Right atrium auricular region (tissue), 2 donors: ENCODE measurements at places on chromosomes 4 and X. TPM values are rescaled to one million over a fixed set of nuclear protein-coding genes. Genes with fewer than 3 reads are reported as not detected.

DNA sequence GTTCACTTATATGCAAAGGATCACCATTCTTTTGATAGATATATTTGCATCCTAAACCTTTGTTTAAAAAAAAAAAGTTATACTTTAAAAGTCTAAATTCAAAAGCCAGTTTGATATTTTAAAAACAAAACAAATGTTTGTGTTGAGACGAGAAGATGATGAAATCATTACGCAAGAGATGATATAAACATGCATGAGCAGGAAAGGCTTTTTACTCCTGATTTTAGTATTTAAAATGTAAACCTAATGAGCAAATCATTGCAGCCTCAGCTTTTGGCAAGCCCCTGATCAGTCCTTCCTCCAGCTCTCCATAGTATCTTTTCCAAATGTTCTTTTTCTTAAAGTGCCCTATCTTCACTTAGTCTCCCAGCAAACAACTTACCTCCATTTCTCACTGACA is 115.6 kb downstream of the ARAP2 start:
- no peaks in the 10 kb centered on the region for H3K36me3 ChIP-seq
- no peak overlapping the region for H3K27ac ChIP-seq
- H3K4me1 ChIP-seq: no peaks in the 10 kb centered on the region
- no peak for DNase-seq
- H3K27me3 ChIP-seq: no peaks in the 10 kb centered on the region

DNA sequence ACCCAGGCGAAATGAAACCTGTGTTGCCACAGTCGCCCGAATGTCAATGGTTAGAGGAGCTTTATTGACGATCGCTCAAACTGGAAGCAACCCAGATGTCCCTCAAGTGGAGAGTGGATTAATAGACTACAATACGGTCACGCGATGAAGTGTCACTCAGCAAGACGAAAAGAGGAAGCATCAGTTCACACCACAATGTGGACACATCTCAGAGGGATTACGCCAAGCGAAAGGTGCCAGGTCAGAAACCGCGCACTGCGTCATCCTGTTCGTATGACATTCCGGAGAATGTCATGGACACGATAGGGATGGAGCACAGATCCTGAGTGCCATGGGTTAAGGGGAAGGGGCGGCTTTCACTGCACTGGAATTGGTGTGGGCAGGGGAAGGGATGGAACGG is 111.7 kb downstream of the HMX1 start:
- no peaks in the 10 kb centered on the region for H3K36me3 ChIP-seq
- H3K4me3 ChIP-seq: no peak overlapping the region
- no peak overlapping the region for H3K27ac ChIP-seq

DNA sequence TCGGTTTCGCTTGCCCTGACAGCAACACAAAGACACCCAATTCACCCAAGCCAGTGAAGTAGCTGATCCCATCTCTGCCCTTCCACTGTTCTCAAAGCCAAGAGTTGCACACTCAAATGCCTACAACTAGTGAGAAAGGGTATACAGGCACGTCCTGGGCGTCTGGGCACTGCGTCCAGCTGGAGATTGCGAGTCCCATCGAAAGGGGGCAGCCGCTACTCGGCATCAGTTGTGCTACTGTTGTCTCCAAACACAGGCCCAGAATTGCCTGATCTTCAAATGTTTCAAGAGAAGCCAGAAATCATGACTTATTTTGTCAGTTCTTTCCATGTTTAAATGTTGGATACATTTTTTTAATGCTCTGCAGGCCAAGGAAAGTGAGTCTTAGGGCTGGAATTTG is 487.8 kb downstream of the BCOR start:
- DNase-seq: no peak
- H3K36me3 ChIP-seq: no peaks in the 10 kb centered on the region
- no peak overlapping the region for H3K4me3 ChIP-seq
- H3K27me3 ChIP-seq: no peaks in the 10 kb centered on the region

DNA sequence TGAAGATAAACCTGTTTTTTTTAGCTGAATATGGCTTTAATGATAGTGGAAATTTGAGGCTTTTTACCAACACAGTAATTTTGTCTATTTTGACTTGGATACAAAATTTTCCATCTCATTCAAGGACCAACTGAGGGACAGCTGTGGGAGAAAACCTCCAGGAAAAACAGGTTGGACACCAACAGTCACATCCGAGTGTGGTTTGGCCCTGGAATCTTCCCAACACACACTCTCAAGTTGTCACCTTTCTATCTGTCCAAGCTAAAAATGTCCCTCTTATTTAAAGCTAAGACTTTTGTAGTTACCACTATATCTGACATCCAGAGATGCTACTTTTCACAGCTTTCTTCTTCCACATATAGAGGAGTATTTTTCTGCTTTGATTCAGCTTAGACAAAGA is 404.9 kb downstream of the PCDH7 start:
- H3K4me1 ChIP-seq: no peaks in the 10 kb centered on the region
- DNase-seq: no peak
- no peak overlapping the region for H3K4me3 ChIP-seq
- H3K36me3 ChIP-seq: no peaks in the 10 kb centered on the region
- H3K27me3 ChIP-seq: no peaks in the 10 kb centered on the region

DNA sequence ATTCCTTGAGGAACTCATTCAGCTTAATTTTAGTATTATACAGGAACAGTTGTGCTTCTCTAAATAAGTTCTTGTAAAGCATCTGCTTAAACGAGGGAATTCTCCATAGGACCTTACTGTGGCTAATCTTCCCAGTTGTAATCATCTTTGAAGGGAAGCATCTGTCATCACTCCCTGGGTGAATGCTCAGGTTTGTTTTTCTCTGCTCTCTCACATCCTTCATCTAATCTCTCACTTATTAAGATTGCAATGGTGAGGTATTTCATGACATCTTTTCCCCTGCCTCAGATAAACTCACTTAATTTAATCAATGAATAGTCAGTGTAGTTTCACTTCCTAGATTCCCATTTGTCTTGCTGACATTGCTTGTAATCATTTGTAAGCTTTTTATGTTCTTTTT is 121.8 kb upstream of the ADAMTS3 start:
- DNase-seq: no peak
- no peaks in the 10 kb centered on the region for H3K27me3 ChIP-seq
- no peak overlapping the region for H3K4me3 ChIP-seq
- H3K4me1 ChIP-seq: no peaks in the 10 kb centered on the region
- no peak overlapping the region for H3K27ac ChIP-seq
- H3K36me3 ChIP-seq: no peaks in the 10 kb centered on the region

GRCh38 chr4:142345924-142346323 is 500.2 kb downstream of the INPP4B start:
- H3K4me1 ChIP-seq: peaks cover 30% of the 10 kb centered on the region
- no peaks in the 10 kb centered on the region for H3K27me3 ChIP-seq
- DNase-seq: no peak
- H3K27ac ChIP-seq: no peak overlapping the region
- H3K36me3 ChIP-seq: no peaks in the 10 kb centered on the region

DNA sequence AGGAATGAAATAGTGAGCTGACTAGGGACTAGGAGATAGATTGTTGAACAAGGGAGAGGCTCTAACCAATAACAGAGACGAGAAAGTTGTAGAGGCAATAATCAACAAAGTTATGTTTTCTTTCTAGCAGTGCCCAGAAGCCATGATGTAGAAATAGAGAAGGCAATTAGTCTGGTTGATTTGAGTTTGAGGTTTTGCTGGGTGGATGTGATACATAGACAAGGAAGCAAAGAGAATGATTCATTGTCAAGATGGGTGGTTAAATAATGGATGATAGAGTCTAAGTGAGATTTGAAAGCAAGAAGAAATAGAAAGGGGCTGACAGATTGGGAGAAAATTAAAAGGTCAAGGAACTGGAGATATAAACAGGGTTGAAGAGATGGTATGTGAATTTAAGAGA is 11.2 kb downstream of the RBM41 start:
- no peaks in the 10 kb centered on the region for H3K27me3 ChIP-seq
- H3K4me1 ChIP-seq: no peaks in the 10 kb centered on the region
- H3K27ac ChIP-seq: no peak overlapping the region
- DNase-seq: no peak

DNA sequence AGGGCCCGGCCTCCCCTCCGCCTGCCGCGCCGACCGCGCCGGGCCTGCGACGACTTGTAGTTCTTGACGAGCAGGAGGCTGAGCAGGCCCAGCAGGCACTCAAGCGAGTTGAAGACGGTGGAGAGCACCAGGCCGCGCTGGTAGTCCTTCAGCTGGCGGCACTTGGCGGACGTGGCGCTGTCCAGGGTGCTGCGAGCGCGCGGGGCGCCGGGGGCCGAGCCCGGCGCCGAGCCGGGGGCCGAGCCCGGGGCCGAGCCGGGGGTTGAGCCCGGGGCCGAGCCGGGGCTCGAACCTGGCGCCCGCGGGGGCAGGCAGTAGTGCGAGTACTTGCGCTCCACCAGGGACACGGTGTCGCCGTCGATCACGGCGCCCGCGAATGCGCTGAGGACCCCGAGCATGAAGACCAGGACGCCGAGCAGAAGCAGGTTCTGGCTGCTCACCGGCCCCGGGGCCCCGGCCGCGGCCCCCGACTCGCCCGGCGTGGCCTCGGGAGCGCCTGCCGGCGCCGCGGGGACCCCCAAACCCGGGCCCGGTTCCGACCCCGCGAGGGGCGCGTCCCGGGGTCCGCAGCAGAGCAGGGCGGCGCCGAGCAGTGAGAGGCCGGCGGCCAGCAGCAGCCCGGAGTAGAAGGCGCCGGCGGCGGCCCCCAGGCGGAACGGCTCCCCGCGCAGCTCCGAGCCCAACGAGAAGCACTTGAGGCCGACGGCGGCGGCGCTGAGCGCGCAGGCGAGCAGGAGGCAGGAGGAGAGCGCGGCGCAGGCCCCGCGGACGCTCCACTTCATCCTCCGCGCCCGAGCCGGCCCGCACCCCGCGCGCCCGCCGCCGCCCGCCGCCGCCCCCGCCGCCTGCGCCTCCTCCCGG is 584 bp downstream of the TMEM271 start:
- H3K27me3 ChIP-seq: peaks cover 41% of the 10 kb centered on the region
- H3K4me3 ChIP-seq: no peak overlapping the region
- H3K27ac ChIP-seq: no peak overlapping the region
- peaks cover 18% of the 10 kb centered on the region for H3K4me1 ChIP-seq
- DNase-seq: no peak
- H3K36me3 ChIP-seq: no peaks in the 10 kb centered on the region

GRCh38 chr4:65868096-65868824 is 198.0 kb upstream of the EPHA5 start:
- DNase-seq: no peak
- H3K27ac ChIP-seq: no peak overlapping the region
- no peaks in the 10 kb centered on the region for H3K36me3 ChIP-seq
- H3K4me3 ChIP-seq: no peak overlapping the region
- no peaks in the 10 kb centered on the region for H3K27me3 ChIP-seq
- no peaks in the 10 kb centered on the region for H3K4me1 ChIP-seq

The GPC4 gene
- total RNA-seq: 3.8 TPM

The UGT2B11 gene
- not detected for total RNA-seq

The CCDC149 gene
- 6.7 TPM for total RNA-seq

The MAGEA10 gene
- not detected for total RNA-seq
